Osteocyte (in vitro differentiated cells): ENCODE measurements at places on chromosomes 4 and X. TPM values are rescaled to one million over a fixed set of nuclear protein-coding genes. Genes with fewer than 3 reads are reported as not detected.

Gene RTL5
- 19.5 and 19.9 TPM in 2 replicates for total RNA-seq

Gene FAM149A
- total RNA-seq: 2.0 and 2.3 TPM in 2 replicates

Gene GATA1
- not detected in 2 replicates for total RNA-seq

Gene GUCY1B1
- total RNA-seq: 11.5 and 13.2 TPM in 2 replicates

GRCh38 chr4:17681281-17682221 lies 67.1 kb downstream of the MED28 start:
- H3K4me1 ChIP-seq: no peaks in the 10 kb centered on the region
- H3K36me3 ChIP-seq: no peaks in the 10 kb centered on the region
- DNase-seq: no peak
- H3K27ac ChIP-seq: no peak overlapping the region
- H3K4me3 ChIP-seq: no peak overlapping the region
- H3K27me3 ChIP-seq: peaks cover 3% of the 10 kb centered on the region

- H3K27ac ChIP-seq: peak overlapping the region; percentile 98
- H3K4me1 ChIP-seq: peaks cover 39% of the 10 kb centered on the region
- DNase-seq: no peak
Measured at GRCh38 chr4:87006426-87006675, 71.5 kb downstream of the AFF1 start.

DNA sequence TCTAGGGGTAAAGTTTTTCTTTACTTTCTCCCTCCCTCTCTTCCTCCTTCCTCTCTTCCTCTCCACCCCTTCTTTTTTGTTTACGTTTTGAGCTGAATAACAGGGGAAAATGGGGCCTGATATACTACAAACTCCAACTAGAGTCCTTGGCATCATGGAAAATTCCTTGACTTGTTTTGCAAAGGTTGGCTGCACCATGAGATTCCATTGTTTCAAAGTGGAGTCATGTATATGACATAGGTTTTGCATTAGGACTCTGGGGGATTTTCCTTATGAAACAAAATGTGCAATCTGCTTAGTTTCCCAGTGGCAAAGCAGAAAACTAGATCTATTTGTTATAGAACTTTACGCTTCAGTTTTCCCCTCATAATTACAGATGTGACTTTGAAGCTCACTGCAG lies 233.5 kb upstream of the PGRMC2 start:
- H3K36me3 ChIP-seq: no peaks in the 10 kb centered on the region
- DNase-seq: no peak
- H3K27ac ChIP-seq: peak overlapping the region; percentile 50
- H3K27me3 ChIP-seq: no peaks in the 10 kb centered on the region
- H3K4me1 ChIP-seq: peaks cover 77% of the 10 kb centered on the region

DNA sequence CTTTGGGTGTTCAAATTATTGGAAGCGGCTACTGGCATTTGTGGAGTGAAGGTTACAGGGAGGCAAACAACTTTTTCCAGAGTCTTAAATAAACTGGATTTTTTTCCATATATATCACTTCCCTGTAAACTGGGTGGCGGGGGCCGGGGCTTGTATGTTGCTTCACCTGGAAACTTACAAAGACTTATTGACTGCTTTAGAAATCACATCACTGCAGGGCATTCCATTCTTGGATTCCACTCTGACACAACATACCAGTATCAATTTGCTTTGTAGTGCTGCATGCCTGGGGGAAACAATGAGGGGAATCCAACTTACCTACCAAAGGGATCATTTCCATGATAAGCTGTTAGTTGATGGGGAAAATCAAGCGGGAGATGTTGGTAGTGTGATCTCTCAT lies 21.7 kb upstream of the FAM156A start:
- H3K4me1 ChIP-seq: peaks cover 39% of the 10 kb centered on the region
- no peaks in the 10 kb centered on the region for H3K27me3 ChIP-seq
- no peak overlapping the region for H3K4me3 ChIP-seq
- H3K27ac ChIP-seq: peak overlapping the region; percentile 86
- DNase-seq: no peak
- H3K36me3 ChIP-seq: no peaks in the 10 kb centered on the region

GRCh38 chr4:183320211-183321059 lies at the start of gene CLDN22:
CLDN22 (minus strand) TSS chr4:183320276; CDS start chr4:183320218, 58 bp downstream.
- H3K27ac ChIP-seq: no peak within 1 kb of the TSS
- H3K27me3 ChIP-seq: no peaks in the 10 kb centered on the region
- DNase-seq: no peak
- peaks cover 36% of the 10 kb centered on the region for H3K36me3 ChIP-seq

DNA sequence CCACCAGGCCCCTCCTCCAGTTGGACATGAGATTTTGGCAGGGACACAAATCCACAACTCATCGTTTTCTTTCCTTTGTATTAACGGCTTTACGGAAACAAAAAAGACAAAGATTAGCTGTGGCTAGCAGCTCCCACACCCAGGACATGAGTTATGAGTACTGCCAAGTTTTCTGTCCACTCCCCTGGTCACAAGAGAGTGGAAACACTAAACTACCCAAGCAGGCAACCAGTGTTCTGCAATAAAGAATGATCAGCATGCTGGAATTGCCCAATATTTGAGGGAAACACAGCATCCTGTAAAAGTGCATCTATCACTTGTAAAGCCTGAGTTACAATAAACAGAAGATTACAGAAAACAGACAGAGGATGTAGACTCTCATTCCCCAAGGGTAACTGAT lies 358.4 kb downstream of the NLGN4X start:
- no peak overlapping the region for H3K27ac ChIP-seq
- no peaks in the 10 kb centered on the region for H3K36me3 ChIP-seq
- no peak for DNase-seq
- H3K4me3 ChIP-seq: no peak overlapping the region
- H3K27me3 ChIP-seq: no peaks in the 10 kb centered on the region
- no peaks in the 10 kb centered on the region for H3K4me1 ChIP-seq
